Choroid plexus epithelial cell (primary cell): ENCODE measurements at places on chromosomes 3 and 15.
A peak's percentile ranks its signal among the peaks of the same experiment; 100 is the strongest.

DNA sequence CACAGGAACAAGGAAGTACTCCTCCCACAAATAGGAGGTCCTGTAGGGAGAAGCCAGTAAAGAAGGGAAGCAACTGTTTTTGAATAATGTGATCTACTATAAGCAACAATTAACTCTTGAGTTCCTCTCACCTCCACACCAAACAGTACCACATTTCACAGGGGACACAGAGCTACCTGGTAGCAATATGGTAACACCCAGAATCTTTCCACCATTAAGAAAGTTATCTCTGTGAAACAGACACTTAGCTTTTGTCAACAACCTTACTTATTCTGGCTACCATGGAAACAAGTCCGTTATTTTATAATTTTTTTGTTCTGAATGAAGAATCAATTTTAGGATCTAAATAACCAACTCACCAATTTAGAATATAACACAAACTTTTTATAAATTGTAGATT, 49.5 kb downstream of the TBL1XR1 start:
- DNase-seq, result no peak

DNA sequence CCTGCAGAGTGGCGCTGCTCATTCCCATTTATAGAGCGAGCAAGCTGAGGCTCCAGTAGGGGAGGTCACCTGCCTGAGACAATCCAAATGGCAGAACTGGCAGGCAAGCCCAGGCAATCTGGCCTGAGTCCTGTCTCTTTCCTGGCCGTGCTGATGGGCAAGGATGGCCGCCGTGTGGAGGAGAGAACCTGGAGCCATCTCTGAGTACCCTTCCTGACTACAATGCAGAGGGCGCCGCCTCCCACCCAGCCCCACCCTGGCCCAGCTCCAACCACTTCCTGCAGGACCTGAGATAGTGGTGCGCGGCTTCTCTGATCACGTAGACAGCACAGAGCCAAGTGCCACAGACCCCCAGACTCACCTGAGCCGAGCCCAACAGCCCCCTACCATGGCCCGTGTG, 7.0 kb downstream of the TLR9 start:
- DNase-seq, result no peak

- DNase-seq, result no peak
Measured at GRCh38 chr3:192352142-192352541, 375.2 kb downstream of the FGF12 start.

DNA sequence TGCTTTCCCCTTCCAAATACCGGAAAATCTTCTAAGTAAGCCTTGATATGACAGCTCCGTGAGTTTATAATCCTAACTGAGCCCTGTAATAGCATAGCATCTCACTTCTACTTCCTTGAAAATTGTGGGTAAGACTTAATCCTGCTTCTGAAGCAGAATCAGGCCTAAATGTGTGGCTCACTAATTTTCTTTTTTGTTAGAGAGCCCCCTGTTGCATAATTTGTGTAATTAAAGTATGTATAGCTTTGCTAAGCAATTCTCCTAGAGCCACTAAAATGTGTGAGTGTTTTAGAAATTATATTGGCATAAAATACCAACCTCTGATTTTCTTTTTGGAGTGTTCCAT, 304.4 kb downstream of the FGF12 start:
- DNase-seq, result no peak

- no peak for DNase-seq
Measured at GRCh38 chr15:95170561-95171380, 939.4 kb downstream of the MCTP2 start.

GRCh38 chr3:13728487-13728886, 151.4 kb downstream of the WNT7A start:
- DNase-seq, result no peak

DNA sequence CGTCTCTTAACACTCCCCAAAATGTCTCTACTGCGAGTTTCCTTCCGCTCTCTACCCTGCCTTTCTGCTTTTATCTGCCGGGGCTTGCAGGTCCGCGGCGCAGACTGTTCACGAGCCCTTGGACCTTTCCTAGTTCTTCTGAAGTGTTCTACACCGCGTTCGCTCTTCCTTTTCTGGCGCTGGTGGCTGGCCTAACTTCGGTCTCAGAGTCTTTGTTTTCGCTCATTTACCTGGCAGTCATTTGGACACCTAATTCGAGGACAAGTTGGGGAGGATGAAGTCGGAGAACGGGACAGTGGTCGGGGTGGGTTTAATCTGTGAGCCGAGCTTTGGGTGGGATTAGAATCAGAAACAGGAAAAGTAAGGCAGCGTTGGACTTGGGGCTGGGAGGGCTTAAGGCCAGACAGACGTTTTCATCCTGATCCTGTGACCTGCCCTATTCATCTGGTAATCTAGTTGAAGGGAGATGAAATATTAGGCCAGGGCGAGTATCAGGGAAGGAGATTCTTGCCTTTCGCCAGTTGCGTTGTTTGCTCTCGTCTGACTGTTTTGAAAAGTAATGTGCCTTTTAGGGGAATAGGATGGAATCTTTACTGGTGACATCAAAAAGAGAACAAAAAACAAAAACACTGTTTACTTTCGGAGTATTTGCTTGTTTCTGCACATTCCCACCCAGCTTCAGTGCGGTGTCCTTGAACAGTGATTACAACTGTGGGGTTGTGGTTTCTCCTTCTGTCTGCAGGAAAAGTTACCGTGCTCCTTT, 1.8 kb downstream of the DIPK2A start:
- peak; percentile 93 for DNase-seq

DNA sequence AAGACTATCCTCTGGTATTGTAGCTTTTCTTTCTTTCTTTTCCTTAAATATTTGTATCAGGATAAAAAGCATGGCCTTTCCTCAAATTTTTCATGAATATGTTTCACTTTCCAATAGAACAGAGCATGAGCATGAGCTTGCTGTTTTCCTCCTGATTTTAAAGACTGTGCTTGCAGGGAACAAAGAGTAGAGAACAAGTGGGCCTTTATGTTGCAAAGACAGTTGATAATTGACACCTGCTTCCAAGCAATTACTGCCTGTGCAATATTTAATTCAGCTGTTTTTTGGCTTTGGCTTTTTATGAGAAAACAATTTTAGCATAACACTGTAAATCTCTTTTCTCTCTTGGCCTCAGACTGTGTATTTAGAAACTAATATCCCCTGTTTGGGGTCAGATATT, 263.6 kb upstream of the AZI2 start:
- no peak for DNase-seq

- no peak for DNase-seq
Measured at GRCh38 chr3:193387596-193387995, 9.0 kb upstream of the ATP13A5 start.

DNA sequence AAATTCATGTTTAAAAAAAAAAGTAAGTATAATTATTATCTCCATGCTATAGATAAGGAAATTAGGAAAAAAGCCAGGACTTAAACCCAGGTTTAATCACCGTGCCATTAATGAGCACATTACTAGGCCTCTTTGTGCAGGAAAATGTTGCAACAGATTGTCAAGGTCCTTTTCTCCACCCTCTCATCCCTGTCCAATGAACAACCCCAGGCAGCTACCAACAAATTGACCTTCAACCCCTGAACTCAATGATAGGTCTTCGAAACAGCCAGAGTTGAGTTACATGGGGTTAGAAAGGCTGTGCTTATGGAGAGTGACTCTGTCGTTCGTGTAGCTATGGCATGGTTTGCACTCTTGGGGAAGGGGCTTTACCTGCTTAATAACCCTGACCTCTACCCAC, 84.2 kb upstream of the CTNNB1 start:
- DNase-seq, result no peak

- DNase-seq, result no peak
Measured at GRCh38 chr3:52983828-52984227, 62.0 kb downstream of the SFMBT1 start.

DNA sequence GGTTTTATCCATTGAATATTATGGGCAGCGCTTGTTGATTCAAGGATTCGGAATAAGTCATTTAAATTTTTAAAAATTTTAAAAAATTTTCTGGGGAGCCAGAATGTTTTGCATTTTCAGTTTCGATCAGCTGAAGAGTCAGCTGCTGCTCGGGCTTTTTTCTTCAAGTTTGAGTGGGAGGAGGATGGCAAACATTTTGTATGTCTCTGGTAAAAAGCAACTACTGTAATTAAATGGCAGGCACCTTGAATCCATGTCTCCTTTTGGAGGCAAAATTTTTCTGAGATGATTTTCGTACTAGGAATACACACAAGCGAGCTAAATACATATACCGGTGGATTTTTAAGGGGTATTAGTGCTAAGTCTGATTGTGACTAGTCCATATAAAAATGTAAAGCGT, 612 bp downstream of the C3orf38 start:
- peak; percentile 42 for DNase-seq

- no peak for DNase-seq
Measured at GRCh38 chr15:41572866-41573265, 13.9 kb downstream of the TYRO3 start.

GRCh38 chr3:144989807-144990206, 1018.2 kb downstream of the DIPK2A start:
- peak; percentile 63 for DNase-seq

DNA sequence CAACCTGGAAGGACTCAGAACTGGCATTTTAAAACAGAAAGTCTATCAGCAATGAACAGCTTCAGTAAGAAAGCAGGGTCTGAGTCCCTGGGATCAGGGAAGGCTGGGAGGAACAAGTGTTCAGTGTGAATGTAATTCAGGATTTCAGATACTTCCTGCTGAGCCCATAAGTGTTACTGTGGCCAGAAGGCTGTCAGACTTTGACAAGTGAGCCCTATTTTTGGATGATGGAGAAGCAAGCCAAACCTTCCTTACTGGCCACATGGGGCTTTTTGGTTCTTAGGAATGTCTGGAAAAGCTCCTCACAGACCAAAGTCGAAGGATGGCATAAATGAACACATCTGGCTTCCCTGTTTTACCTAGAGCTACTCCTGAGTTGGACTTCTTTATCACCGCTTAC, 157.2 kb downstream of the BBX start:
- no peak for DNase-seq

- no peak for DNase-seq
Measured at GRCh38 chr15:88917760-88918159, 4.6 kb upstream of the MFGE8 start.

DNA sequence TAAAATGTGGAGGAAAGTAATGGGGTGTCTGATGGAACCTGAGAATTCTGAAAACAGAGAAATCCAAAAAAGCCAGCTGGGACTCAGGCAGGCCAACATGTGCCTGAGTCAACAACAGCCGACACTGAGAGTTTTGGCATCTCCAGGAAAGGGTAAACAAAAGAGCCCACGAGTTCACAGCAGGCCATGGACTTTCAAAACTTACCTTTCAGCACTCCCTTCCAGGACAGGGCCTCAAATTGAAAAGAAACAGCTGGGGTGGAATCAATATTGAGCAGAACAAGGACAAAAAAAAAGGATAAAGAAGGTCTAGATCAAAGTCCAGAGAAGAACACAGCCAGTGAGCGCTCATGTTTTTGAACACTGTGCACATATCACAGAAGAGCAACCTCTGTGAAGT, 735.4 kb upstream of the GRM7 start:
- no peak for DNase-seq

- no peak for DNase-seq
Measured at GRCh38 chr15:77671362-77672056, 38.8 kb upstream of the LINGO1 start.

DNA sequence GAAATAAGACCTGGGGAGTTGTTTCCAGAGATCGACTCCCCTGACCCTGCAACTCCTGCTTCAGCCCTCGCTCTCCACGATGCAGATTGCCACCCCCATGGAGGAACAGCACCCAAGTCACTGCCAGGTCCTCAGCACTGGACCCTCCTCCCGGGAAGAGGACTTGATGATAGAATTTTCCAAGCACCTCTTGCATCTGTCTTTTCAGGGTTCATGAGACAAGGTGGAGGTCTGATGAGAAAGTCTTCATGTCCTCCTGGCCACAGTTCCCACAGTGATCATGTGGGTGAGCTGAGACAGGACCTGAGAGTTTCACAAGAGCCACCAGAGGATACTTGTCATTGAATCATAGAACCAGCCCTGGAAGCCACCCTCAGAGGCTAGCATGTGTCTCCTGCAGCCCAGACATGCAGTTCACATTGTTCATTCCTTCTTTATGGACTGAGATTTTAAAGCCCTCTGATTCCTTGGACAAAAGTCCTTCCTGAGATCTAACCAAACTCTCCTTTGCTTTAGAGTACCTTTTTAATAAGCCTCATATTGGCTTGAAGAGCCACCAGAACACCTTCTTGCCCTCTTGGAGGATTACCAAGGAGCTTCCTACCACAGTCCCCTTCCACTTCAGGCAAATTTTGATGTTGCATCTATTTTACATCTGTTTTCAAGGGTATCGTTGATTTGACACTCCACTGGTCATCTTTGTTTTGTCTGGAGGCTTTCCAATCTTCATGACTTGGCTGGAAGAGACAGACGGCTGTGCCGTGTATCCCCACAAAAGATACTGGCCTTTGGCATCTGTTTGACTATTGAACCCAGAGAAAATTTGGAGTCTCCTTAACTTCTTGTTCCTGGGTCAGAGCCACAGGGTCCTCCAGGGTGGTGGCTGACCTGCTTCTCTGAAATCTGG, 224.8 kb upstream of the BHLHE40 start:
- DNase-seq, result no peak

DNA sequence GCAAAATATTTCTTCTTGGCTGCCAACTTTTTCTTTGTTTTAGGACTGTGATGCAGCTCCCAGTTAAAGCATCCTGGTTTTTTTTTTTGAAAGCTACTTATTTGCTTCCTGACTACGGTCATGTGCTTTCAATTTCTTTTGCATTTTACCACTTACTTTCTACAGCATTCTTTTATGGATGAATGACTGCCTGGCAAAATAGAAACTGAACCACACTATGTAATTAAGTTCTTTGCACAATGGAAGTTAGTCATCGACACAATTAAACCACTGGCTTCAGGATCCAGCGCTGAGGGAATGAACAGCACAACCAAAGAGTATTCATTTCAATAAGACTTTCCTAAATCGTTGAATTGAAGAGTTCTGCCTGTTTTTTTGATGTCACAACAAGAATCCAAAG, 82.2 kb upstream of the EPHA3 start:
- DNase-seq, result peak; percentile 54

- DNase-seq, result no peak
Measured at GRCh38 chr3:87508921-87509320, 232.5 kb upstream of the POU1F1 start.

DNA sequence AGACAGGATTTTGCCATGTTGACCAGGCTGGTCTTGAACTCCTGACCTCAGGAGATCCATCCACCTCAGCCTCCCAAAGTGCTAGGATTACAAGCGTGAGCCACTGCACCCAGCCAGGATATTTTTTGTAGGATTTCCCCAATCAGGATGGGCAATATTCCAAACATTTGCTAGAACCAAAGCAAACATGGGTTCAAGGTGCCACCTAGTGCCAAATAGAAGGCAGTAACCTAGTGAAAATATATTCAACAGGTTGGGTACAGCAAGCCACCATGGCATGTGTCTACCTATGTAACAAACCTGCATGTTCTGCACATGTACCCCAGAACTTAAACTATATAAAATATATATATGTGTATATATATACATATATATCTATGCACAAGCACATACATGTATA, 185.9 kb upstream of the CADM2 start:
- DNase-seq, result peak; percentile 11

- no peak for DNase-seq
Measured at GRCh38 chr3:150000641-150001040, 29.9 kb upstream of the PFN2 start.
